ENCODE measurements at places on chromosomes 5 and 9.

DNA sequence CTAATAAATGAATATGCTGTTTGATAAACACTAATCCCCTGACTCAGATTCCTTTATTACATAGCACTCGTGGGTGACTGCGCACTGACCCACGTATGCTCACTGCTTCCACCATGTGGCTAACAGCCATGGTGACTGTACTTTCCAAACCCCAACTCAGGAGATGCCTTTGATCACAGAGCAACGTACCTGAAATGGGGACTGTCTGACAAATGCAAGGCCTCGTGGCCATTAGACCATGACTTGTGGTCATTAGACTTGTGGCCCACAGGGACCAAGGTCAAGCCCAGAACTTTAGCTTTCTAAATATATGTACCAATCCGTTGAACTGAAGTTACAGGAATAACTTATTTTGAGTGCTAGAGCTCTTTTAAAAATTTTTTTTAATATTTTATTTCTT lies 46.6 kb downstream of the CYFIP2 start:
- peak; percentile 82 for DNase-seq

GRCh38 chr5:405421-405820 lies 37.6 kb upstream of the EXOC3 start:
- DNase-seq = no peak

GRCh38 chr9:131546336-131547084 lies 1.2 kb downstream of the PRRT1B start:
- no peak for DNase-seq

DNA sequence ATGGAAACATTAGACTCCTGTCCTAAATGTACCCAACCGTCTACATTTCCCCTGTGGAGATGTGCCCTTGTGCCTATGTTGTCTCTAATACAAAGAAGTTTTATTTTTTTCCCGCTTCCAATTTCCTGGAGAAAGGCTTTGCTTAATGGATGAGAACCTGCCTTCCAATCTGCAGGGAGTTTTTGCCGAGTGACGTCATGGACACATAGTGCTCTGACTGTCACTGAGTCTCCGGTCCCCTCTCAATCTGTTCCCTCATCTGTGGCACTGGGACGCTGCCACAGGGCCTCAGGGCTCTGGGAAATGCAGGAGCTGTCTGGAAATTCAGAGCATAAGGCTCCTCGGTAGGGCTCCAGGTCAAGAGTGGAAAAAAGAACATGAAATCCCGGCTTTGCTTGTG lies 144.8 kb downstream of the PDZD2 start:
- DNase-seq = peak; percentile 33

DNA sequence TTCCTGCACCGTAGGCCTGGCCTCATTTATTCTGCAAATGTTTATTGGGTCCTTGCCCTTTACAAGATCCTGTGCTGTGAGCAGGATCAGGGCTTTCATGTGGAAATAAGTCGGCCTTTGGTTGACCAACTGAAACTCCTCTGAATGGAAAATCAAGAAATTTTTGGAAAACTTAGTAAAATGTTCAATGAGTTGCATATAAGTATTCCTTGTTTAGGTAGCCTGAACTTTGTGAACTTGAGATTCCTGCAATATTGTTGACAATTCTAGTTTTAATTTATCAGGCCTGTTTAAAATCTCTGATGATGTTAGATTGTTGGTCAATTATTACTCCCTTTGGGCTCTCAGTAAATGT lies 1.1 kb downstream of the MAML1 start:
- DNase-seq = no peak

DNA sequence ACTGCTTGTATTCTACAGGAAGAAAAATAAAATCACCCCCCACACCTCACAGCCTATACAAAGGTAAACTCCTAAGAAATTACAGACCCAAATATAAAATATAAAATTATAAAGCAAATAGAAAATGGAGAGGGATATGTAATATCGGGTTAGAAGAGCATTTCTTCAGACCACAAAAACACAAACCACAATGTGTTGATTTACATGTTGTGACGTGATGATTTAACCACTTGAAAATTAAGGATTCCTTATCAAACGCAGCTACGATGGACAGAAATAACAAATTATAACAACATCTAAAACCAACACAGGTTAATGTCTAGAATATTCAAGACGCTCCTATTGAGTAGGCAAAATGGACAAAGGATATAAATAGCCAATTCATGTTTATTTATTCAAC lies 26.3 kb downstream of the SSBP2 start:
- DNase-seq = no peak

DNA sequence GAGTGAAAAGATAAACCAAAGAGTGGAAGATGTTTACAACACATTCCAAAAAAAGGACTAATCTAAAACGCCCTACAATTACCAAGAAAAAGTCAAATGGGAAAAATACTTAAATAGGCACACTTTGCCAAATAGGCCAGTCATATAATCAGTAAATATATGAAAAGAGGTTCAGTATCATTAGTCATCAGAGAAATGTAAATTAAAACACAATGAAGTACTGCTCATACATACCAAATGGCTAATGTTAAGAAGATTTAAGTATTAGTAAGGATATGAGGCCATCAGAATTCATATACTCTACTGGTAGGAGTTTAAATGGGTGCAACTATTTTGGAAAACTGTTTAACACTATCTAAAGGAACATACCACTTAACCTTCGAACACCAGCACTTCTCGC lies 47.6 kb downstream of the ZDHHC21 start:
- DNase-seq = no peak

- DNase-seq = no peak
Measured at GRCh38 chr5:176533894-176534611, 3.1 kb downstream of the RNF44 start.

DNA sequence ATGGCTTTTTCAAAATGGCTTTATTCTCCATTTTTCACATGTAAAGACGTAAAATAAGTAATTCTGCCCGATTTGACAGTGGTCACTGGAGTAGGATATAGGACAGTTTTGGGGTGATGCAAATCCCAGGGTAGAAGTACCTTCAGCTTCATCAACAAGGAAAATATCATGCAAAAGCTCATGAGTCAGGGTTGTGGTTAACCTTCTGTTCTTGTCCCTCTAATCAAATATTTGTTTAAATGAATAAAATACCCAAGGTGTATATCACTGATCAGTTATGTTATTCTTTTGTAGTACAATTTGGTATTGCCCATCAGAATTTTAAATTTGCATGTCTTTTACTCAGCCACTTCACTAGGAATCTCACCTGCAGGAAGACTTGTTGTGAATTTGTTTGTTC lies 40.0 kb downstream of the FBXL7 start:
- DNase-seq = no peak

DNA sequence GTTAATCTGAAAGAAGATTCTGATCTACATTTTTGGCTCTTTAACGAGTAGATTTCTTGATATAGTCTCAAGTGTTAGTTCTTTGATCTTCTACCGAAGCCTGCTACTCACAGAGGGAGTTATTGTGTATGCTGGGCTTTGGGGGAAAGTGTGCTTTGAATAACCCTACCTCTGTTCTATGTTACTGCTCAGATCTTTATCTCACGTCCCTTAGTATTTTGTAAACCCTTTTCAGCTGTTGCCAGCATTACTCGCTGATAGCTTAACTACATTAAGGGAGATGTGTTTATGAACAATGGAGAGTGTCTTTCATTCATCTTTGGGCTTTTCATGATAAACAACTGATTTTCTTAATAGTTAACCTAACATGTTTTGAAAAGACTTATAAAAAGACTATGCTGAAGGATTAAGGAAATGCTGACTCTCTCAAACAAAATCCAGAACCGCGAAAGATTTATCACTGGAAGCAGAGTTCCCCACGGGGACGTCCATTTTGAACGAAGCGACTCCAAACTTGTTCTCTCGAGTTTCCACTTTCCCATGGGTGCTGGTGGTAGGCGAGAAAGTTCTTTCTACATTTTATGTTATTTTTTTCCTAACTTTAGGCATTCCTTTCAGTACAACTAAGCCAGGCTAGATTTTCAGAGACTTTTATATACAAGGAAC lies 27.9 kb upstream of the ALDH1A1 start:
- no peak for DNase-seq

GRCh38 chr5:89187268-89187667 lies 304.3 kb upstream of the MEF2C start:
- no peak for DNase-seq

- DNase-seq = no peak
Measured at GRCh38 chr9:4799775-4800174, 7.0 kb downstream of the RCL1 start.

All from Ammon's horn (tissue), 1 donor.